ENCODE measurements at places on chromosomes 11 and 22.
A peak's percentile ranks its signal among the peaks of the same experiment; 100 is the strongest.

DNA sequence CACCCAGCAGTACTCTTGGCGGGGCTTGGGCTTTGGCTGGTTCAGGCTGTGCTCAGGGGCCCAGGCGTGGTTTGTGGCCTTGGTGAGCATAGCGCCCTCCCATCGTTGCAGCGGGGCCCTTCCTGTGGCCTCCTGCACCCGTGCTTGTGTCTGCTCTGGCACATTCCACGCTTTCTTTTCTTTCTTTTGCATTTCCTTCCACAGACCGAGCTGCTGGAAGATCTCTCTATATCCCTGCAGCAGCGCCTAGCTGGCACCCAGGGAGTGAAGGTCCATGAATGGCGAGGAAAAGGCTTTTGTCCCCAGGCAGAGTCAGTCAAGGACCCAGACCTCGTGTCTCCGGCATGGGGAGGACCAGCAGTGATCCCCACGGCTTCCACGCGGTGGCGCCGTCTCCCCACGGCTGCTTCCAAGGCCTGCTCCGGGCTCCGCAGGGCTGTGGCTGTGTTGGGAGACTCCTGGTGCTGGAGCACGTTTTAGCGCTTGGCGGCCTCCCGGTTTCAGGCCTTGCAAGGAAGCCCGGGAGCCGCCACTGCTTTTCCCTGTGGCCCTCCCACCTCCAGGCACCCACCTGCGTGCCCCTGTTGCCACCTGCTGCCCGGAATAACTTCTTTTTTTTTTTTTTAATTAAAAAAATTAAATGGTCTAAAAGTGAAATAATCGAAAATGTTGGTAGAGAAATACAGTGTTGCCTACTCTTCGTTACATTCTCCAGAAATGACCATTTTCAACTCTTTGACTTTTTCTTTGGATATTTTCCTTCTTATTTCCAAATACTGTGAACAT is 28.5 kb downstream of the GLB1L2 start:
- DNase-seq: peak; percentile 94

- no peak for DNase-seq
Measured at GRCh38 chr11:101748572-101749344, 165.0 kb upstream of the TRPC6 start.

GRCh38 chr11:11836676-11837231 is 5.0 kb upstream of the USP47 start:
- no peak for DNase-seq

- DNase-seq: no peak
Measured at GRCh38 chr11:66008468-66009101, 3.2 kb upstream of the CST6 start.

DNA sequence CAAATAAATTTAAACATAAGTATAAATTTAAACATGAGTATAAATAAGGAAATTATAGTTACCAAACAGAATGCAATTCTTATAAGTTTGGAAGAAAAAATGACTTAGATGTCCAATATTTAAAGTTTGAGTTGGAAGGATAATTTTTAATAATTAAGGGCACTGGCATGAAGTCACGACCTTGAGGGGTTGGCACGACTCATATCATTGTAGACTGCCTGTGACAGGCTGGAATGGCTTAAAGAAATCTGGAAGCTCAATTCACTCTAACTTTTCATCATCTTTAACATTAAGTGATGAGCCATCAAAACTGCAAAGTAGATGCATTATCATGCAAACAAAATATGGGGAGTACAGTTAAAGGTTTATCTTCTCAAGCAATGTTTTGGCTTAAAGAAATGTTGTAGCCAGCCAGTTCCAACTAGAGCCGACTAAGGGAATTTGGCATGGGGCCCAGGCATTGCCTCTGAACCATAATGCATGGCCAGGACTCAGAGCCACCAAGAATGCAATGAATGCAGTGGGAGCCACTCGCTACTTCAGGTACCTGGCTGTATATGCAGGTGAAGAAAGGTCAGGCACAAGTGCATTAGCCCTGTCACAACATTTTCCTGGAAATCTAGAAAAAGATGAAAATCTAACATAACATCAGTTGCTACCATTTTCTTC is 33.4 kb downstream of the PGR start:
- DNase-seq: no peak

- no peak for DNase-seq
Measured at GRCh38 chr11:57473285-57473841, 13.0 kb downstream of the RTN4RL2 start.

DNA sequence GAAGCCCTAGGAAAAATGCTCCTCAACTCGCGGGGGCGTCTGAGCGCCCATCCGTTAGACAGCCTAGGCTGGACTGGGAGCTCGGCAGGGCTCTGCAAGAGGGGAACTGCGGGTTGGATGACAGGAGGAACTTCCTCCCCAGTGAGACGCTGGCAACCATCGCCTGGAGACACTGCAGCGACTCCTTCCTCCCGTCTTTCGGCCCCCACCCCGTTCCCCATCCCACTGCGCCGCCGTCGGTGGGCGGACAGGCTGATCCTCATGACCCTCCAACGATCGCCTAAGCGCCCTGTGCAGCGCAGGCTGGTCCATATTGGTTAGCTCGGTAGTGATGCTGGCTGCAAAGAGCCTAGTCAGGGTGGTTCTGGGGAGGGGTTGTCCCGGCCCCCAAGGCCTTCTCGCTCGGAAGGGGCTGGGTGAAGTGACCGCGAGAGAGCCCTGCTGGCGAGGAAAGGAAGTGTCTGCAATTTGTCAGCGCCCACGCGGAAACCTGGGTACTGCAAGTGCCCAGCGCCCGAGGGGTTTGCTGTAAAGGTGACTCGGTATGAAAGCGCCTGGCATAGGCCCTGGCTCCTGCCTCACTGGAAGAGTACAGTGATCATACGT is 638 bp downstream of the NRGN start:
- DNase-seq: peak; percentile 46

DNA sequence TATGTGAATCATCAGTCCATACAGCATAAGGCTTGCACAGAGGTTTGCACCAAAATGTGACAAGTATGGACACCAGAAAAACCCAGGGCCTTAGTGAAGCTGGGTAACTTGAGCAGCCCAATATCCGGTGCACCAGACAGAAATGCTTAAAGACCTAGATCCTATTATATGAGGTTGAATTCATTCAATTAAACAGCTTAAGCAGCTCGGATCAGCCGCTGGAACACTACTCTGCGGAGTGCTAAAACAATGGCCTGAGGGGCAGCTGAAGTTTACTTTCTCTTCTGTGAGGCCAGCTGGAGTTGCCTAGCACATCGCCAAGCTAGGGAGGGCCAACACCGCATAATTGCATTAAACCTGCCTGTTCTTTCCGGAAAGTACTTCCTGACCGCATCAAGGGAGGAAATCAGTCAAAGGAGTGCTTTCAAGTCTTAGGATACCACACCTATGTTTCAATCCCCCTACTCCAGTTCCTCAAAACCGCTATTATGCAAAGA is 17.0 kb upstream of the FAM181B start:
- DNase-seq: no peak

- DNase-seq: no peak
Measured at GRCh38 chr11:70739811-70740487, 341.6 kb downstream of the CTTN start.

DNA sequence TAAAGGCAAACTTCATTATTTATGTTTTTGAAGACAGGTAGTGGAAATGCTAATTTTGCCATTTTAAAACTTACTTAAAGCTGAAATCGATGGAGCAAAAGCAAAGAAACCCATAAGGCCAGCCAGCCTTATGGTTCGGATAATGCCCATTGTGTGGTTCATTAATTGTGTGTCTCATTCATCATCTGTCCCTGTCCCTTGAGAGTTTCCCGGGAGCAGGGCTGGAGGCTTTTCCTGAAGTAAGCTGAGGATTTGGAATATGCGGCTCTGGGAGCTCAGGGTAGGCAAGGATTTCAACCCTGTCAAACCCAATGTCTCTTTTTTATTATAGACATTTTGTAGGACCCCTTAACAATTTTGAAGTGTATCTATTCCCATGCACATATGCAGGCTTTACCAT is 790.0 kb upstream of the KIRREL3 start:
- DNase-seq: no peak

DNA sequence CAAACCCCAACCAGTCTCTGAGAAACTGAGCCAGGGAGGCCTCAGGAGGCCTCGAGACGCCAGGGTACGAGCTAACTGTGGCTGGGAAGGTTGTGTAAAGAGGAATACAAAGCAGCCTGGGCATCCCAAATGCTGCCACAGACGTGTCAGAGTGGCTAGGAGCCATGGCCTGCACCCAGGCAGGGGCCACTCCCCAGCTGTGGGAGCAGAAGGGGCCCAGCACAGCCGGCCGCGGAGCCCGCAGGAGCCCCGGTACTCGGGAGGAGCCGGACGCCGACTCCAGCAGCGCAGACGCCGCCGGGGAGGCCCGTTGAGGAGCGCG is 349.8 kb upstream of the B3GAT1 start:
- DNase-seq: no peak

DNA sequence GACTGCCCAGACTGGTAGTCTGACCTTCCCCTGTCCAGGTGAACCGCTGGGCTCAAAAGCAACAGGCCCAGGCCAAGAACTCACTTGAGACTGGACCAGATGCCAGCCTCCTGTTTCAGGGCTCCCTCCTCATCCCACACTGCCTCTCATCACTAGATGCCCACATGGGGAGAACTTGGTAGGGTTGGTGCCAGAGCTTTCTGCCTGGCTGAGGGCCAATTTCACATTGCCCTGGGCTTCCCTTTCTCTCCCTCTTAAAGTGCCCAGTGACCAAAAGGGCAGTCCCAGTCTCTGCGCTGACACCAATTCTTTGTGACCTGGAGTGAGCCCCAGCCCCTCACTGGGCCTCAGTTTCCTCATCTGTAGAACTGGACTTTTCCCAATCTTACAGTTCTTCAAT is 41.7 kb downstream of the C11orf58 start:
- no peak for DNase-seq

DNA sequence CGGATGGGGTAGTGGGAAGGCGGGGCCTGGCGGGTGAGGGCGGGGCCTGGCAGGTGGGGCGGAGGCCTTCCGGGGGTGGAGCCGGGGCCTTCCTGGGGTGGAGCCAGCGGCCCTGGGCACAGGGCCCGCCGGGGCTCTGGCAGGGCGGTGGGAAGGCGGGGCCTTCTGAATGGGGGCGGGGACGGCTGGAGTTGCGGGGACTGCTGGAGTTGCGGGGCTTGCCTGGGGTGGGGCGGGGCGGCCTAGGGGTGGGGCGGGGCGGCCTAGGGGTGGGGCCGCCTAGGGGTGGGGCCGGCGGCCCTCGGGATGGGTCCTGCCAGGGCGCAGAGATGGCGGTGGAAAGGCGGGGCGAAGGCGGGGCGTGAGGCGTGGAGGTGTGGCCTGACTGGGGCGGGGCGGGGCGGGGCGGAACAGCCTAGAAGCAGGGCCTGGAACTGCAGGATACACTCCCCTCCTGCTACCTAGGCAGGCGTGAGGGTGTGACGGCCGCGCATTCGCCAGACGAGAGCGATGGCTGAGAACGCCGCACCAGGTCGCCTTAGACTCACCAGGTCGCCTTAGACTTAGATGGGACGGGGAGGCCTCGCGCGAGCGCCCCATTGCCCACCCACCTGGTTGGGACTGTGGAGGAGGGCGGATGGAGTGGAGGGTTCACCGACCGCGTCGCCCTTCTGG is 19.3 kb downstream of the RRP7A start:
- peak; percentile 31 for DNase-seq

DNA sequence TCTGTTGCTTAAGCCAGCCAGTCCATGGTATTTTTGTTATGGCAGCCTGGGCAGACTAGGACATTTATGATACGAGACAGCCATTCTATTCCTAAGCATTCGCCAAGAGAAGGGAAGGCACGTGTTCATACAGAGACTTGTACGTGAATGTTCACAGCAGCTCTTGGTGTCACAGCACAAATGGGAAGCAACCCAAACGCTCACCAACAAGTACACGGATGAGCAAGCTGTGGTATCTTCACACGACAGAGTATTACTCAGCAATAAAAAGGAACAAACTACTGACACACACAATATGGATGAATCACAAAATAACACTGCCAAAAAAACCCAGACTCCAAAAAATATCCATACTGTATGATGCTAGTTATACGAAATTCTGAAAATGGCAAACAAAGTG is 85.1 kb downstream of the PHF21B start:
- DNase-seq: no peak

- DNase-seq: no peak
Measured at GRCh38 chr11:48096588-48097525, 116.5 kb downstream of the PTPRJ start.

- no peak for DNase-seq
Measured at GRCh38 chr22:49404576-49405241, 423.0 kb downstream of the BRD1 start.

- DNase-seq: no peak
Measured at GRCh38 chr22:46862418-46863324, 100.2 kb downstream of the TBC1D22A start.

DNA sequence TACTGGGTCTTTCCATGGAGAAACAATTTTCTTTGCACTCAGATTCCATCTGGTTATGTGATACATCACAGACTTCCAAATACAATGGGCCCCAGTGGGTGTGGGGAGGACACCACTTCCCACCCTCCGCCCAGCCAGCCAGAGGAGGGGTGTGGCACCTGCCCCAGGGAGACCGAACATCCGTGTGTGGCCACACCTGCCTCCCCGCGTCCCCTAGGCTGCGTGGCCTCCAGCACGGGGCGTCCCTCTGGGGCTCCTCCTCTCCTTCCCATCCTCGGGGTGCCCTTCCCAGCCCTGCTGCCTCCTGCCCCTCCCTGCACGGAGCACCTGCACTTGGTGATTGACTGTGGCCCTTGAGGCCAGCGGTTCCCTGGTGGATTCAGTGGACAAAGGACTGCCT is 49.1 kb downstream of the CERK start:
- DNase-seq: no peak

- no peak for DNase-seq
Measured at GRCh38 chr11:131852757-131853156, 482.3 kb downstream of the NTM start.

DNA sequence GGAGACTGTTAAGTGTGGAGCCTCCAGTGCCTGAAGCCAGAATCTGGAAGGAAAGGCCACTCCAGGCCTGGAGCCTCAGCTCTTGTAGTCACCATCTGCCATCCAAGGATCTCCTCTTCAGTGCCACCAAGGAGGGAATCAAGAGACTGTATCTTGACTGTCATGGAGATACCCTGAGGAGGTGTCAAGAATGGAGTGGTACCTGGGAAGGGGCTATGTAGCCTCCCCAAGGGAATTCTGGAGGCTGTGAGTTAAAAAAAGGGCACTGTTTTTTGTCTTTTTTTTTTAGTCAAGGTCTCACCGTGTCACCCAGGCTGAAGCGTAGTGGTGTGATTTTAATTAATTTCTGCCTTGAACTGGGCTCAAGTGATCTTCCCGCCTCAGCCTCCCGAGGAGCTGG is 3.2 kb upstream of the C22orf15 start:
- no peak for DNase-seq

DNA sequence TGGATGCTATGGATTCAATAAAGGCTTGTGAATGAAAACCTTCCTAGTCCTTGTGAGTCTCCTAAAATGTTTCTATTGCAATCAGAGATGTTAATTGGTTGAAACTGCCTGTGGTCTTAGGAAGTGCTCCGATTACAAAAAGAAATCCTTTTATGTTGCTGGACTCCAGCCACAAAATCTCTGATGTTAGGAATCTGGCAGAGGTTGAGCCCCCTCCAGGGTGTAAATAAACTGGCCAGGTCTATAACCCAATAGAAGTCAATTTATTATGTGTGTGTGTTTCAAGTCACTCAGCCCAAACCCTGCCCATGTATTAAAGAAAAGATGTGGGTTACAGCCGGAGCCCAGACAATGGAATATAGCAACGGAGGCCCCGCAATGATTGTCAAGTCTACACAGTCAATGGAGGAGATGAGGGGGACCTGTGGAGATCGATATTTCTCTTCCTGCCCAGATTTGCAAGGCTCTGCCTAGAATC is 218.1 kb upstream of the SORL1-AS1 start:
- DNase-seq: no peak

Measured in HEK293T (cell line).